Panc1 (cell line): ENCODE measurements at places on chromosomes 3 and 15. TPM values are rescaled to one million over a fixed set of nuclear protein-coding genes. Genes with fewer than 3 reads are reported as not detected.

- DNase-seq: no peak
- H3K36me3 ChIP-seq: no peaks in the 10 kb centered on the region
- peaks cover 14% of the 10 kb centered on the region for H3K4me1 ChIP-seq
- H3K27me3 ChIP-seq: no peaks in the 10 kb centered on the region
Observed at GRCh38 chr3:49908373-49909199, 4.9 kb upstream of the MST1R start.

The ZBED2 gene
- total RNA-seq: 0.10 TPM

- H3K36me3 ChIP-seq: no peaks in the 10 kb centered on the region
- H3K4me3 ChIP-seq: no peak overlapping the region
- H3K4me1 ChIP-seq: no peaks in the 10 kb centered on the region
- no peak for DNase-seq
- peaks cover under 1% of the 10 kb centered on the region; the same call in 1 of the 2 replicates for H3K27me3 ChIP-seq
Observed at GRCh38 chr3:107868449-107868848, 222.4 kb downstream of the CD47 start.

The CLDN16 gene
- not detected for total RNA-seq

DNA sequence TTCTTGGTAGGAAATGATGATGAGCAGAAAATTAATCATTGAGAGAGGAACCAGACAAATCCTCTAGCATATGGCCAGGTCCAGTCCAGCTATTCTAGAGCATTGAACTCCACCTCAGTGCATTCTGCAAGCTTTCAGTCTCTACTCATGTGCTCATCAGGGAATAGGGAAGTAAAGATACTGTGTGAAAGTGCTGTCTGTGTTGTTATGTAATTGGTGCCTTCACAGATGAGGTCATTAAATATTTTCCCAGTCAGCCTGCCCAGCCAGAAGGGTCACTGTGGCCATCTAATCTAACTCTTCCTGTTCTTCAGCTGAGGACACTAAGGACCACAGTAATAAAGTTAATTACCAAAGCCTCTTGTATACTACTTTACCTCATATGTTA is 28.2 kb downstream of the C3orf62 start:
- H3K36me3 ChIP-seq: no peaks in the 10 kb centered on the region
- H3K27me3 ChIP-seq: no peaks in the 10 kb centered on the region
- H3K4me3 ChIP-seq: no peak overlapping the region

DNA sequence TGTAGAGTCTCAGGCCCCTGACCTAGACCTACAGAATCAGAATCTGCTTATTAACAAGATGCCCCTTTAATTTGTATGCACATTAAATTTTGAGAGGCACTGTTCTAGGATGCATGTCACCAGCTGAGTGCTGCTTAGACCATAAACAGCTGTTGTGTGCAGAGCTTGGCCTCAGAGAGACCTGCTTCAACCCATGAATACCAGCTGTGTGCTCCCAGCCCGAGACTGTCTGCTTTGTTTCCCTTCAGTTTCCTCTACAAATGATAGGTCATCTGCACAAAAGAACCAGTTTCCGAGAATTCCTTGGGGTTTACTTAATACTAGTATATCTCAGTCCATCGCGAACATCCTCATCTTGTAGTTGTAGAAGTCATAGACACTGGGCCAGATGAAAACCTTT is 158.5 kb upstream of the PFN2 start:
- H3K27me3 ChIP-seq: no peaks in the 10 kb centered on the region
- no peak overlapping the region for H3K27ac ChIP-seq
- H3K36me3 ChIP-seq: no peaks in the 10 kb centered on the region
- no peak for DNase-seq
